ENCODE measurements at places on chromosomes 2 and 18.

GRCh38 chr2:174771631-174772471 is 7.6 kb upstream of the CHRNA1 start:
- no peak for DNase-seq

- peak; percentile 66 for DNase-seq
These were observed 543 bp downstream of the HADHB start for GRCh38 chr2:26245231-26245732.

- no peak for DNase-seq
These were observed 153.1 kb upstream of the ARL4C start for GRCh38 chr2:234649951-234650350.

DNA sequence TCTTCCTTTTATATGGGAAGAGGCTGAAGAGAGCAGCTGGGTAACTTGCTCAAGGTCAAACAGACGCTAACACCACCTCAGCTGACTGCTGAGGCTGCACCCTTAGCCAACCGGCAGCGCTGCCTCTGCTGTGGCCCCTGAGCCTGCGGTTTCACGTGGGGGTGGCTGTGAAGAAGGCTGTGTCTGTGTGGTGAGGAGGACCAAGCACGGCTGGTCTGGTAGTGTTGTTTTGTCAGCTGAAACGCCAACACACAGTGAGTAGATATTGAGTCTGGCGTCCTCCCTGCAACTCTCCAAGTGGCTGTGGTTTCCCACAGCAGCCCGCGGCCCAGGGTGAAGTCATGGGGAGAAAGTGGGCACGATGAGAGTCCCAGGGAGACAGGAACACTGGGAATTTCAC is 69.6 kb downstream of the THNSL2 start:
- DNase-seq: no peak

DNA sequence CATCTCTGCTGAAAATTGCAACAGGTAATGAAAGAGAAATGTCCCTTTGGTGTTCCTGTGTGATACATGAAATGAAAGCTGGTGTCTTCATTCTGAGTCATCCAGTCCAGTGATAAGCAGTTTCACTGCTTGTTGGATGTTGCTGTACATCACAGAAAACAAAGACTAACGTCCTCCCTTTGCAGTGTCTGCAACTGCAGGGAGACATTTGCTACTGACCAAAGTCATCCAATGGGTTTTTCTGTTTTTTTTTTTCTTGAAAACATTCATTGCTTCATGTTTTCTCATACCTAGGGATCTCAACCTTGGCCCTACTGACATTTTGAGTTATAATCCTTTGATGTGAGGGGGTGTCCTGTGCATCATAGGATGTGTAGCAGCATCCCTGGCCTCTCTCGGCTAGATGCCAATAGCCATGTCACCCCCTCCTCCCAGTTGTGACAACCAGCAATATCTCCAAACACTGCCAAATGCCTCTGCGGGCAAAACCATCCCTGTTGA is 63.6 kb upstream of the FZD5 start:
- no peak for DNase-seq

GRCh38 chr18:68435581-68435980 is 279.3 kb downstream of the TMX3 start:
- no peak for DNase-seq

DNA sequence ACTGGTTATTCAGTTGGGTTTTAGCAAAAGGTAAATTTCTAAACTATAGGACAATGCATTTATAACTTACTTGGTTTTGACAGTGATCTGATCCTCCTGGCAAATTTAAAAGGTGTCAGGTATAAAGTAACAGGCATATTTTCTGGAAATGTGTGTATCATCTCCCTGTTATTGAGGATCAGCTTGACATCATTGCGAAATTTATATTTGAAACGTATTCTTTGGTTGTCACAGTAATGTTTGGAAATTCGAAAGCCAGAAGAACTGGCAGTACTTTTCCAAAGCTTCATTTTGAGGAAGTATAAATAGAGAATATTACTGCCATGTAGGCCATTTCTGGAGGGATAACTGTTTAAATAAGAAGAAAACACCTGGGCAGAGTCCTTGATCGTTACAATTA is 422.2 kb upstream of the NRXN1 start:
- no peak for DNase-seq

DNA sequence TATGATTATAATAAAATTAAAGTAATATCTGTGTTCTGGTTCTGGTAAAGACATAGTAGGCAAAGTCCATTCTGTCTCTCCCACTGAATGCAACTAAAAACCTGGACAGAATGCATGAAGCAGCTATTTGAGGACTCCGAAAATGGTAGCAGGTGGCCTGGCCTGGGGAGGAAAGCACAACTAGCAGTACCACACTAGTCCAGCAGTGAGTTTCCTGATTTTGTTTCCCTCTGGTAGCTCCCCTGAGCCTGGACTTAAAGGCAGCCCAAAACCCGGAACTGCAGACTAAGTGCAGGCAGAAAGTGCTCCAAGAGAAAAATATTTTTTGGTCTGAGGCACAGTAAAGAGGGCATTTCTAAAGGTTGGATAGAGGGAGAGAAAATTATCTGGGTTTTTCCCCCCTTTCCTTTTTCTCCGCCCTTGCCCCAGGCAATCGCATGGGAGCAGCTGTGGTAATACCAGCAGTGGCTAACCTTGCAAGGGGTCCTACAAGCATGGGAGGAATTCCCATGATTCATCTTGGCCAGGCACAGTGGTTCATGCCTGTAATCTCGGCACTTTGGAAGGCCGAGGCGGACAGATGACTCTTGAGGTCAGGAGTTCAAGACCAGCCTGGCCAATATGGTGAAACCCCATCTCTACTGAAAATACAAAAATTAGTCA is 32.3 kb downstream of the ASXL2 start:
- DNase-seq: no peak

GRCh38 chr2:23661276-23662050 is 265.5 kb downstream of the ATAD2B start:
- DNase-seq: no peak

- no peak for DNase-seq
These were observed 125.3 kb upstream of the APCDD1 start for GRCh38 chr18:10329101-10329500.

DNA sequence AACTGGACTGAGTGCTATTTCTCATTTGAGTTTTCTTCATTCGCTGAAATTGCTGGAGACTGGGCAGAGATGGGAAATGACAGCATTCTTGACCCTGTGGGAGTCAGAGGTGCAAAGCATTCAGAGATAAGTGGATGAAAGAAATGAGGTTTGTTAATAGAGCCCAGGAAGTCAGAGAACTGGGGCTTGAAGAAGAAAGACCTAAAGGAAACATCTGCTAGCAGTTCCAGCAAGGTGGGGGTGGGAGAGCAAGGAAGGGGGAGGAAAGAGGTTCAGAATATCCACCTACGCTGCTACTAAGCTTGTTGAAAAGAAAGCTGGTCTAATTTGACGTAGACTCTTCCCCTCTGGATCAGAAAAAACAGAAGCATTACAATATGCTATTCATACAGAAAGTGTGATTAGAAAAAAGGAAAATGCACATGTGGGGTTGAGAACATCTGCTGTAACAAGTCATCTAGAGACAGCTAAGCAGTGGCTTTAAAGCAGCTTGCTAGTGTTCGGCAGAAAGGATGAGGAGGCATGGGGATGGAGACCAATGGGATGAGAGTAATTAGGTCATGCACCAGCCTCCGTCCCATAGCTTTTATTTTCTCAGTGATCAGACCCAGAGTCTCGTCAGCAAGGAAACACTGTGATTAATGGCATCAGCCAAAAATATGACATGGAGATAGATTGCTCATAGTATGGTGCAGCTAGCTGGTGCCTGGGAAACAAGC is 29.7 kb downstream of the NAB1 start:
- DNase-seq: no peak

DNA sequence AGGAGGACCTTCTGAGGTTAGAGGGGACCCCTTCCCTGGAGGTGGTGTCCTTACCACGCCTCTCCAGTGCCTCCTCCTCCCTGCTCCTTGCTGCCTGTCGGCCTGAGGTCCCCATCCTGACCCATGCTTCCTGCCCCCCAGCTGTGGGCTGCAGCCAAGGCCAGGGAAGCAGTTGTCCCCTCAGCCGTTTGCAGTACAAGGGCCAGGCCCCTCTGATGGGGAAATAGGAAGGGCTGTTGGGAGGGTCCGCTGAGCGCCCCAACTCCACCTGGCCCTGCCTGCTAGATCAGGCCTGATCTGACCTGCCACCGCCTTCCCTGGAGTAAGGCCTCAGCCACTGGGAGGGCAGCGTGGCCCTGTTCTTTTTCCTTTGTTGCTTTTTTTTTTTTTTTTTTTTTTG is 219.8 kb downstream of the KLHL29 start:
- DNase-seq: no peak

- no peak for DNase-seq
These were observed 20.9 kb downstream of the SLC39A10 start for GRCh38 chr2:195677884-195678283.

GRCh38 chr18:25352629-25353005 is 651 bp upstream of the ZNF521 start:
- DNase-seq: no peak

DNA sequence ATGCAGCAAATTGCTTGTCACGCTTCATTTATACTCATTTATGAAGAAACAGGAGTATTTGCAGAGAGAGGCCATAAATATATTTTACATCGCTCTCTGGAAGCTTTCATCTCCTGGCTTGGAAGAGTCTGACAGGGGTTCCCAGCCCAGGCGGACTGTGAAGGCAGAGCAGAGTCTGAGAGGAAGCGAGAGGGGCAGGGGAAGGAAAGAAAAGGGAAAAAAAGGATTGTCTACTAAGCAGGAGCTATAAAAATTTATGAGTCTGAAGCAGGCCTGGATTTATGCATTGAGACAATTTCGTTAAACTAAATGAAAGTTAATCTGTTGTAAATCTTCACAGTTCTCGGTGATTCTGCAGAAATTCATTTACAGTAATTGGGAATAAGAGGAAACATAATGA is 143.9 kb upstream of the GYPC start:
- no peak for DNase-seq

DNA sequence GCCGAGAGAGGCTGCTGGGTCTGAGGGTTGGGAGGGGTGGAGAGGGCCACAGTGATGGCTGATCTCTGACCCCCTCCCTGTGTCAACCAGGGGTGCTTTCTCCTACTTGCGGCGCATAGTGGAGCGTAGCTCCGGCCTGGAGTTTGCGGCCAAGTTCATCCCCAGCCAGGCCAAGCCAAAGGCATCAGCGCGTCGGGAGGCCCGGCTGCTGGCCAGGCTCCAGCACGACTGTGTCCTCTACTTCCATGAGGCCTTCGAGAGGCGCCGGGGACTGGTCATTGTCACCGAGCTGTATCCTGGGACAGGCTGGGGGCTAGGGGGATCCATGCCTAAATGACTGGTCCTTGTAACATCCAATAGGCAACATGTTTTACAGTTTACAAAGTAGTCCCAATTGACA is 20.9 kb upstream of the GMPPA start:
- DNase-seq: no peak

GRCh38 chr2:138494265-138494966 is 7.2 kb upstream of the SPOPL start:
- DNase-seq: no peak

- DNase-seq: no peak
These were observed 227.1 kb downstream of the RAB3GAP1 start for GRCh38 chr2:135279209-135279608.
